CD4-positive, alpha-beta memory T cell (primary cell): ENCODE measurements at places on chromosomes 12 and 14. TPM values are rescaled to one million over a fixed set of nuclear protein-coding genes. Genes with fewer than 3 reads are reported as not detected.

The GOLT1B gene
- 37.1 TPM for polyA plus RNA-seq

The MAX gene
- polyA plus RNA-seq, result 174 TPM

DNA sequence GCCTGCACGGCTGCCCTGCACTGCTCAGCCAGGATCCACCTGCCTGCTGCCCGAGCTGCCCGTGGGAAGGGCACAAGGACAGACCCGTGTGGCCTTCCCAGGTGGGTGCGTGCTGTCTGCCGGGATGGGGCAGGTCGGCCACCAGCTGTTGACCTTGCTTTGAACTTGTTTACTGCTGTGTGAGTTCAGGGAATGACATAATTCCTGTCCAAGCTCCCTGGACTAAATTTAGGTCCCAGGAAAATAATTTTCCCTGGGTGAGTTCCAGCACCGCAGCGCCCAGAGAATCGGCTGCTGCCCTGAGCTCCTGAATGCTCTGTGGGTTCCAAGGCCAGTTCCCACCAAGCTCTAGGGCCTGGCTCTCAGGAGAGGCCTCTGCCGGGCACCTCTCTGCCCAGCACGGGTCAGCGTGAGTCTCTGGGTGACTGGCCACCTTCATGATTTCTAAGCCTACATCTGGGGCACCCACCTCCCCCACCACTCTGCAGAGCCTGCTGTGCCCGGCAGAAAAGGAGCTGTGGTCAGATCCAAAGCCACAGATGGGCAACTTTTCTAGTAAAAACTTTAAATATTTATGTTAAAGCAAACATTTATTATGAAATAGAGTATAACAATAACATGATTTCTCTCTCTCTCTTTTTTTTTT is 27.2 kb upstream of the MLXIP start:
- H3K36me3 ChIP-seq, result no peaks in the 10 kb centered on the region
- H3K4me3 ChIP-seq, result no peak overlapping the region
- DNase-seq, result no peak
- H3K4me1 ChIP-seq, result peaks cover 4% of the 10 kb centered on the region
- H3K27ac ChIP-seq, result no peak overlapping the region

DNA sequence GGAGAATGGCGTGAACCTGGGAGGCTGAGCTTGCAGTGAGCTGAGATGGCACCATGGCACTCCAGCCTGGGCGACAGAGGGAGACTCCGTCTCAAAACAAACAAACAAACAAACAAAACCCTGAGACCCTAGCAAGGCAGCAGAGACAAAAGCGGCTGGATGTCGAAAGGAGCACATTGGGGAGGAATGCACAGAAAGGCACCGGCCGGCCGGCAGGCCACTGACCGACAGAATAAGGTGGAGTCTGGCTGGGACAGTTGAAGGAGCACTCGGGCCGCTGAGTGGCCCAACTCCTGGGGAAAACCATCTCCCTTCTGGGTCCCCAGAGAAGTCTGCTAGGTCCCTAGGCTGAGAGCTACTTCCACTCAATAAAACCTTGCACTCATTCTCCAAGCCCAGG is 256.2 kb downstream of the KIF21A start:
- no peak overlapping the region for H3K27ac ChIP-seq
- DNase-seq, result no peak
- H3K27me3 ChIP-seq, result no peaks in the 10 kb centered on the region

DNA sequence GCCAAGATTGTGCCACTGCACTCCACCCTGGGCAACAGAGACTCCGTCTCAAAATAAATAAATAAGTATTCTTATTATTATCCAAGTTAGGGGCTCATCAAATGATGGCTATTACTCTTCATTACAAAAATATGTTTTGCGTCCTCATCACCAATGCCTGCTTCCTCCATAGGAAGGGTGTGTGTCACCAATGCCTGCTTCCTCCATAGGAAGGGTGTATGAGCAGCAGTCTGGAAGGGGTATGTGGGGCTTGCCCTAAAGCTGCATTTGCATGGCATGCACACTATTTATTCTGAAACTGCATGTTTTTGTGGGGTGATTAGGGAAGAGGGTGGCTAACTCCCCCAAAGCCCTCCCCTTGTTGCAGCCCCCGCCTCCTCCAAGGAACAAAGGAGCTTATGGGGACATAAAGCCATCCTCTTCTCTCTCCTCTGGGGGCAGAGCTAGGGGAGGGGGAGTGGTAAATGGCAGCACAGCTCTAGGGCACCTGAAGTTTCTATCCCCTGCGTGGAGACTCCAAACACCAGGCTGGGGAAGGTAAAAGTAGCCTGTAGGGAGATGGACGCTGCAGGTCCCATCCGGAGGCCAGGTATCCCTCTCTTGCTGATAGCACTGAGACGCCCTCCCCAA is 1.3 kb downstream of the CAMKK2 start:
- peaks cover 26% of the 10 kb centered on the region for H3K4me1 ChIP-seq
- H3K27me3 ChIP-seq, result no peaks in the 10 kb centered on the region
- H3K36me3 ChIP-seq, result no peaks in the 10 kb centered on the region
- peak overlapping the region; percentile 66 for H3K27ac ChIP-seq

- no peak for DNase-seq
- H3K36me3 ChIP-seq, result no peaks in the 10 kb centered on the region
- H3K4me3 ChIP-seq, result no peak overlapping the region
- no peak overlapping the region for H3K27ac ChIP-seq
- no peaks in the 10 kb centered on the region for H3K4me1 ChIP-seq
Observed at GRCh38 chr12:82609234-82609914, 77.3 kb upstream of the TMTC2 start.

DNA sequence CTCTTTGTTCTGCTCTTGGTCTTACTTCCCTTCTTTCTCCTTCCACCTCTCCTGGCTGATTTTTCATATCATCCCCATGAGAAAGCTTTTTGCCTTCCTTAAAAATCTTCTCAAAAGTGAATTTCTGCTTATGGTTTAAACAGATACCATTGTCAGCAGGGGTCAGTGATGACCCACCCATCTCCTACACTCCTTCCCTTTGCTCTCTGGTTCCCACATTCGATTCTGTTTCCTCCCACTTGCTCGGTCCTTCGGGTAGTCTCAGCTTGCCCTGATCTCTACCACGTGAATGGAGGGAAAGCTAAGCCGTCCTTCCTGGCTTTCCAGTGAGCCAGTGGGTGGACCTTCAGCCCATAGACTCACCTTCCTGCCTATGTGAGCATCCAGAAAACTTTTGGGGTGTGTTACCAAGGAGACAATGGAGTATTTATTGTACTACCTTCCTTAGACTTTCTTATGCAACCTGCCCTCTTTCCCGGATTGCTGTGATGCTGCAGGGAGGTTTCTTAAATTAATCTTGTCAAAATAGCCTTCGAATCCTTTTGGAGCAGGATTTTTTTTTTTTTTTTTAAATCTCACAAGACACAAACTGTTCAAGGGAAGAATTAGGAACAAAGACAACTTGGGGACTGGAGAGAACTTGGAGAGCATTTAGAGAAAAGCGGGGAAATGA is 306.3 kb downstream of the CACNA1C start:
- no peak overlapping the region for H3K4me3 ChIP-seq
- H3K27ac ChIP-seq, result no peak overlapping the region
- H3K36me3 ChIP-seq, result no peaks in the 10 kb centered on the region
- H3K27me3 ChIP-seq, result no peaks in the 10 kb centered on the region
- DNase-seq, result no peak

GRCh38 chr12:105453316-105453715 is 122.8 kb downstream of the C12orf75 start:
- DNase-seq, result no peak
- H3K4me1 ChIP-seq, result no peaks in the 10 kb centered on the region
- no peaks in the 10 kb centered on the region for H3K27me3 ChIP-seq
- H3K27ac ChIP-seq, result no peak overlapping the region
